ENCODE measurements at places on chromosomes 1 and 21.
A peak's percentile ranks its signal among the peaks of the same experiment; 100 is the strongest.

DNA sequence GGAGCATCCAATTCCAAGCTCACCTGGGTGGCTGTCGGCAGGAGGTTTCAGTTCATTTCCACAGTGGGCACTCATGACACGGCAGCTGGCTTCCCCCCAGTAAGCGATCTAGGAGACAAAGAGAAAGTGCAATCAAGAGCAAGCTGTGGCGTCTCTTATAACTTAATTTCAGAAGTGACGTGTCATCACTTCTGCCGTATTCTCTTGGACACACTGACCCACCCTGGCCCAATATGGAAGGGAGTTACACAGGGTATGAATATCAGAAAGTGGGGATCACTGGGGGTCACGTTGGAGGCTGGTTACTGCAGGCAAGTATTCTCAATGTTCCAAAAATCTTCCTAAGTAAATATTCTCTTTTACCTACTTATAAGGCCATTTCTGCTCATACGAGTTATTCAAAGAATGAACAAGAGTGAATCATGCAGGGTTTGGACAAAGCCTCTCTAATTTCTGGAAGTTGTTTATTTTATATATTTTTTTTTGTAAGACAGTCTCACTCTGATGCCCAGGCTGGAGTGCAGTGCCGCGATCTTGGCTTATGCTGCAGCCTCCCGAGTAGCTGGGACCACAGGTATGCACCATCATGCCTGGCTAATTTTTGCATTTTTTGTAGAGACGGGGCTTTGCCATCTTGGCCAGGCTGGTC, 46.5 kb upstream of the GREM2 start:
- DNase-seq, result no peak

GRCh38 chr21:18252680-18253079, 8.0 kb downstream of the CHODL start:
- no peak for DNase-seq

DNA sequence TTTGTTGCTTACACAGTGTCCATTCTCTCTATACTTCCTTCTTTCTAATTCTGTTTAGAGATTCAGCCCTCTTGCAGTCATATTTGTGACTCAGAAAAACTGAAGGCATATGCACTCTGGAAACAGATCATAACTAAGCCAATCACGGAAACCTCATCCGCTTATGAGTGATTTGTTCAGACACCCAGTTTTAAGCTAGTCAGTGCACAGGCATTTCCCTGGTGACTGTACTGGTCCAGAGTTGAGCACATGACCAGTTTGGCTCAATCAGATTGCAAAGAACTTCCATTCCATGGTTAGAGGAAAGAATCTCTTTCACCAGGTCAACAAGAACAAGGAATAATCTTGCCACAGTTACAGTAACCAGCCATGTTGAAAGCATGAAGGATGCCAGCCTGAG, 69.2 kb upstream of the SGIP1 start:
- no peak for DNase-seq

DNA sequence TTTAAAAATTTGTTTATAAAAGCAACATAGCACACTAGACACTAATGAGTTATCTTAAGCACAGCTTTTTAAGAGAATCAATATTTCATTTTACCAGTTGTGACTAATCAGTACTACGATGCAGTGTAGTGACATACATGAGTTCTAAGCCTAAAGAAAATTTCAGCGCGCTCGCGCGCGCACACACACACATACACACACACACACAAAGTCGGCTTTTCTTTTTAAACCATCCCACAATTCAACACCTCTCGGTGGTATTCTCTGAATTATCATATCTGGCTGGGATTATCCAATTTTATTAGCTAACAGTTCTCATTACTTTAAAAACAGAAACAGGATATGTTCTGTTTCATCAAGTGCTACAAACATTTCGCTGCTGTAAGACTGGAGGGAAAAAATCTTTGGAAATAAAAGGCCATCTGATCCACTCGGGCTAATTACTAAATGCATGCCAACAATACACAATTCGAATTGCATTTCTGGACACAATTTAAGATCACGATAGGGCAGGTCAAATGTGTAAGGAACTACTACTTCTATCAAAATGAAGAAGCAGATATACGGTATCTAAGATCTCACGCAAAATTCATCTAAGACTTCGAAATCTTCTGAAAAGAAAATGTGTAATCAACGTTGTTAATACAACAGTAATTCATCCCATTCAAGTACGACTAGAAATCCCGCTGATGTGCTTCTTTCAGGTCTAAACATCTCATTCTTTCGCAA, 1.2 kb downstream of the TUT4 start:
- DNase-seq, result peak; percentile 4

DNA sequence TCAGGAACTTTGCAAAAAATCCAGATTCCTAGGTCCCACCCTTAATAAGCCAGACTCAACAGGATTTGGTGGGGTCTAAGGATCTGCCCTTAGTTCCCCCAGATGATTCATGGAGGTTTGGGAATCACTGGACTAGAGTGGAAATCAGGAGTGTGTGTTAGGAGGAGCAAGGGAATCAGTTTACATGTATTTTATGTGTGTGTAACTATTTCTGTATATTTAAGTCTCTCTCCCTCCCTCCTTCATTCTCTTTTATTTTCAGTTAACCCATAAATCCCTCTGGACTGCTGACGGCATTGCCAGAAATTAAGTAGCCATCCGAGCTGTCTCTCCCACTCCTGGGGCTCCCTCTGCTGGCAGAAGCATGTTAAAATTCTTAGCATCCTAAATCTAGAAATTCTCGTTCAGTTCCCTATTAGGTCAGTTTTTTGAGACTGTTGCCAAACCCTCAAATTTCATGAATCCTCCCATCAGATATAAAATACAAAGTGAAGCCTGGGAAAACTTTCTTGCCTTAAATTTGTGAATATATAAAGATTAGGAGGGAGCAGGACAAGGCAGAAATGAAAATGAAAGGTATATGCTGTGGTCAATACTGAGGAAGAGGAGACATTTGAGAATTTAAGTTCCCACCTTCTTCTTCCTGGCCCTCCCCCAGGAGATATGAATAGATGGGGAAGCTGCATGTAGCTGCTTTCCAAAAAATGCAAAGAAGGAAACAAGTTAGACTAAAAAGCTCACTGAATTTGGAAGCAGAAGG, 11.7 kb upstream of the HSD11B1 start:
- peak; percentile 27 for DNase-seq

DNA sequence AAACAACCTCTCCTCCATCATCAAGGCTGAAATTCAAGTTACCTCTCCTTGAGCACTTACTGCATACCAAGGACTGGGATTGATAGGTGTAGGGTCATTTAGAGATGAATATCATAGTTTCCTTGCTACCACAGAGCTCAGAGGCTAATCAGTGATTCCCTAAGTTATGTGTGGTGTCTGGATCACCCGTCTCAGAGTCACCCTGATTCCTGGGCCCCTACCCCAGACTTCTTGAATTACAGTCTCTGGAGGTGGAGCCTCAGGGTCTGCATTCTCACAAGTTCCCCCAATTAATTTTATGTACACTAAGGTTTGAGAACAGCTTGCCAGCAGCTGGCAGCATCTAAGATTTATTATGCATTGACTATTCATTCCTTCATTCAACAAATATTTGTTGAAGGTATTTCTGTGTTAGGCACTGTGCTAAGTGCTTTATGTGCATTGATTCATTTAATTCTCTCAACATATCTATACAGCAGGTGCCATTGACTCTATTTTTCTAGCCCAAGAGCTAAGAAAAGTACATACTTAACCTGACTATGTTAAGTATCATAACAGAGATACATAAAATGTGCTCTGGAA, 182.9 kb upstream of the FGGY start:
- no peak for DNase-seq

GRCh38 chr1:245279346-245279745, 124.6 kb downstream of the KIF26B start:
- DNase-seq, result no peak

- DNase-seq, result no peak
Measured at GRCh38 chr1:95086949-95087533, 14.3 kb upstream of the ALG14 start.

DNA sequence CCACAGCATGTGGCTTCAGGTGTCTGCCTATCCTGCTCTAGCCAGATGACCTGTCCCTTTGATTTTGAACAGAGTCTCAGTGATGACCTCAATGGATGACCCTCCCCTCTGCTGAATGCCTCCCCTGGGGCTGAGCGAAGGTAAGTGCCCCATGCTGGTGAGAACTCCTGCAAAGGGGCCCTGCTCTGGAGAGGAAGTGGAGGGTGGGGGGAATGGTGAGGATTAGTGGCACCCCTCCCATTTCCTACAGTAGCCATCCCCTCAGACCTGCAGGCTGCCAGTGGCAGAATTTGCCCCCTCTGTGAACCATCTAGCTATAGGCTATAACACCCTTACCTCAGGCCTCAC, 3.7 kb upstream of the PMVK start:
- DNase-seq, result no peak

- DNase-seq, result no peak
Measured at GRCh38 chr1:32361674-32362473, 411 bp downstream of the FAM229A start.

DNA sequence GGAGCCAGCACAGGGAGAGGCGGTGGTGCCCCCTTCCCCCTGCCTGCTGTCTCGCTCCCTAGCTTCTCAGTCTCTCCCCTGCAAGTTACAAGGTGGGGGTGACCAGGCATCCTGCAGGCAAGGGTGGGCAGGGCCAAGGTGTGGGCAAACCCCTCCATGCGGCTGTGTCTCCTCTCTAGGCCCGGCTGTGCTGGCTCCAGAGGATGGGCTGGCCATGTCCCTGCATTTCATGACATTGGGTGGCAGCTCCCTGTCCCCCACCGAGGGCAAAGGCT, 14.6 kb downstream of the NTRK1 start:
- no peak for DNase-seq

GRCh38 chr21:26883768-26884167, 38.6 kb upstream of the ADAMTS1 start:
- DNase-seq, result no peak

DNA sequence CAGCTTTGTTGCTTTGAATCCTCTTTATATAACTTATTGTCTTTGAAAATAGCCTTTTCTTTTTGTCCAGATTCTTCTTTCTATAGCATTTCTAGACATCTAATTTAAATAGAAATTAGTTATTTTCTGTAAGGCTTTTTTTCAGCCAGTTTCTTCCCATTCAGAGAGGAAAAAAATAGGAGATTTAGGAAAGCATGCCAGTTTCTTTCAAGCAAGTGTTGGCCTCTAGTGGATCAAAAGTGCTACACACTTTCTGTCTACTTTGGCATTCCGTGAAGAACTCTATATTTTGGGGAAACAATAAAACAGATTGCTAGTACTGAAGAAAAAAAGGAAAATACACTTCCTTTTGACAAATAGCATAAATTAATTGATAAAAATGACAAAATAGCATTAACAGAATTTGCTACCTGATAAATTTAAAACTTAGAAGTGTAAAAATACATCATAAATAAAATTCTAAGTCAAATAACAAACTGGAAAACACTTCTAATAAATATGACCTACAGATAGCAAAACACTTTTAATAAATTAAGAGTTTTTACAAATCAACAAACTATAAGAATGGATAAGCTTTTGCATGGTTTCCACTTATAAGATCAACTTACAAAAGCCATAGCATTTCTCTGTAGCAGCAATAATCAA, 13.1 kb upstream of the EXO1 start:
- DNase-seq, result no peak

GRCh38 chr1:66132324-66132723, 339.6 kb downstream of the PDE4B start:
- DNase-seq, result no peak

- no peak for DNase-seq
Measured at GRCh38 chr1:93829061-93829460, 49.9 kb downstream of the DNTTIP2 start.

- peak; percentile 33 for DNase-seq
Measured at GRCh38 chr1:172658871-172659453, at the start of gene FASLG. FASLG (plus strand) TSS chr1:172659103; CDS start chr1:172659202, 99 bp downstream.

DNA sequence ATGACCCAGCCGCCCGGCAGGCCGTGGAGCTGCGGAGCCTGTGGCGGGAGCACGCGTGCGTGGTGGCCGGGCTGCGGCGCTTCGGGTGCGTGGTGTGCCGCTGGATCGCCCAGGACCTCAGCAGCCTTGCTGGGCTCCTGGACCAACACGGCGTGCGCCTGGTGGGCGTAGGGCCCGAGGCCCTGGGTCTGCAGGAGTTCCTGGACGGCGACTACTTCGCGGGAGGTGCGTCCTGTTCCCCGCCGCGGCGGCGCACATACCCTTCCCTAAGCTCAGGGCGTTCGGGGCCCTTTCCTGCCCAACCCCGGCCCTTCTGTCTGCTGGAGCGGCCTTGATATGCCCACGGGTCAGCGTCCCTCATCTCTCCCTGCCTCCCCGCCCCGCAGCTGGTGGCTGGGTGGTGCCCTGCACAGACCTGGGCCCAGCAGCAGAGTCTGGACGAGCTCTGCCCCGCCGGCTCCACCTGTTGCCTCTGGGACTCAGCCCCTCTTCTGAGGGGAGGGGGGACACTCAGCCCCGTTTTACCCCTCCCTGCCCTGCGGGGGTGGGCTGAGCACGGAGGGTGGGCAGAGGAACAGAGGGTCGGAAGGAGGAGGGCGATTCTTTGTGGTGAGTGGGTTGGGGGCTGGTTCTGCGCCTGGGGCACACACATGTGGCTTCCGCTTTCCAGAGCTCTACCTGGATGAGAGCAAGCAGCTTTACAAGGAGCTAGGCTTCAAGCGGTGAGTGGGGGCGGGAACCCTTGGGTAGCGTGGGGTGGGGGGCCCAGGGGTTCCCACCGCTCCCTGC, 688 bp downstream of the PRXL2B start:
- no peak for DNase-seq

GRCh38 chr1:42163114-42163513, 1.4 kb downstream of the GUCA2A start:
- no peak for DNase-seq

GRCh38 chr1:41492341-41492848, 7.9 kb upstream of the EDN2 start:
- DNase-seq, result no peak

- no peak for DNase-seq
Measured at GRCh38 chr1:55589671-55590297, 374.6 kb upstream of the USP24 start.

GRCh38 chr1:231719485-231720183, 93.0 kb downstream of the DISC1 start:
- no peak for DNase-seq

DNA sequence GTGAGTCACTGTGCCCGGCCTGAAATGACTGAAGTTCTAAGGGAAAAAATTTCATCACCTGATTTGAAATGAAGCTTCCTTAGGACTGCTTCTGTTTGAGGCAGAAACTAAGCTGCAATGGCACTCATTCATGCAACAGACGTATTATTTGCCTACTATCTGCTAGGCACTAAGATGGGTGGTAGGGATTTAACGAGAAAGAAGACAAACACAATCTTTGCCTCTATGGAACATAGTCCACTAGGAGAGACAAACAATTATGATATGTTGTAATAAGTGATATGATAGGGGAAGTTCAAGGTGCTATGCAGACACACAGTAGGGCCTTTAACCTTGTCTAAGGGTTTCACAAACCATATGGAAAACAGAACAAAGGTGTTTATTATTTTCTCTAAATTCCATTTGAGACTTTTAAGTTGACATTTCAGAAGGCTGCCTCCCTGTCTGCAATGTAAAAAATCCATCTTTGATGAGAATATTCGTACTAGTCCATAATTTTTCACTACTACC, 11.3 kb downstream of the LIX1L start:
- no peak for DNase-seq

- no peak for DNase-seq
Measured at GRCh38 chr21:15893902-15894301, 164.1 kb downstream of the USP25 start.

- DNase-seq, result no peak
Measured at GRCh38 chr1:37288900-37289299, 185.5 kb upstream of the ZC3H12A start.
